ENCODE measurements at places on chromosomes 13 and 19.

DNA sequence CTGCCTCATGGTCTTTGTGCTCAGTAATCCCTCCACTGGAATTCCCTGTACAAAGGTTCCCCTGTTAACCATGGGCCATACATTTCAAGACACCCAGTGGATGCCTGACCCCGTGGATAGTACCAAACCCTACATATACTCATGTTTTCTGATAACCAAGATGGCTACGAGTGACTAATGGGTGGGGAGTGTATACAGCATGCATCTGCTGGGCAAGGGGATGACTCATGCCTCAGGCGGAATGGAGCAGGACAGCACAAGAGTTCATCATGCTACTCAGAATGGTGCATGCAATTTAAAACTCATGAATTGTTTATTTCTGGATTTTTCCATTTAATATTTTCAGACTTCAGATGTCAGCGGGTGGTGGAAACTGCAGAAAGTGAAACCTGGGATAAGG is 13.3 kb upstream of the FGF9 start:
- DNase-seq, result no peak

- DNase-seq, result no peak
These were observed 7.2 kb upstream of the TUBB4A start for GRCh38 chr19:6509118-6509971.

DNA sequence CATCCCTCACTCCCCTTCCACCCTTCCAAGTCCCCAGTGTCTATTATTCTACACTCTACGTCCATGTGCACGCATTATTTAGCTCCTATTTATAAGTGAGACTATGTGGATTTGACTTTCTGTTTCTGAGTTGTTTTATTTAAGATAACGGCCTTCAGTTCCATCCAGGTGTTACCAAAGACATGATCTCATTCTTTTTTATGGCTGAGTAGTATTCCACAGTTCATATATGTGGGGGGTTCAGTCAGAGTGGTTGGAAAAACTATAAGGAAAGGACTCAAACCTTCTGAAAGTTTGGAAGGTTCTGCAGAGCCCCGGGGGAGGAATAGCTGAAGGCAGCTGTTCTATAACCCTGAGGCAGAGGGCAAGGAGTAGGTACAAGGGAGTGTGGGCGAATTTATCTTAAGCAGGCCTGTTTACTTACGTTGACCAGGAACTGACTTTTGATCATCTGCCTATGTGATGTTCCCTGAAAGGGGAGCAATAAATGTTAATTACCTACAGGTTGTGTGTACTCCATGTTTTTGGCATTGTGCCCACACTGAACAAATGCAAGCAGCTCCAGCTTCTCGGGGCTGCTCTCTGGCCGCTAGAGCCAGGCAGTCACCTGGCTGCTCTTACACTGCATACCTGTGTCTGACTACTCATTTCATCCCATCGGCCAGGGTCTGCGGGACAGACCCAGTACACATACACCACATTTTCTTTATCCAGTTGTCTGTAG is 13.5 kb upstream of the ADGRE1 start:
- peak; percentile 50 for DNase-seq

DNA sequence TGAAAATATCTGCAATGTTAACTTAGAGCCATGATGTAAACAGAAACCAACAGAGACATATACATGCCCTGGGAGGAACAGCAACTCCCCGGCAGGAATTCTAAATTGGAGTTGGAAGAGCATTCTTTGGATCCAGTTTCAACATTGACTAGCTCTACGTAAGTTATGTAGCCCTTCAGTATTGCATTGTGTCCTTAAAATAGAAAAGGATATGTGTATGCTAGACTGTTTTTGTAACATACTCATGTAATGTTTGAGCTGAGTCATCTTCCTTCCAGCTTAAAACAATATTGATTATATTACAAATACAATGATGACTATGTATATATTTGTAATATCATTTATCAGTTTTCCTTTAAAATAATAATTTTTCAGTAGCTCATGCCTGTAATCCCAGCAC is 1422.2 kb upstream of the PCDH20 start:
- no peak for DNase-seq

DNA sequence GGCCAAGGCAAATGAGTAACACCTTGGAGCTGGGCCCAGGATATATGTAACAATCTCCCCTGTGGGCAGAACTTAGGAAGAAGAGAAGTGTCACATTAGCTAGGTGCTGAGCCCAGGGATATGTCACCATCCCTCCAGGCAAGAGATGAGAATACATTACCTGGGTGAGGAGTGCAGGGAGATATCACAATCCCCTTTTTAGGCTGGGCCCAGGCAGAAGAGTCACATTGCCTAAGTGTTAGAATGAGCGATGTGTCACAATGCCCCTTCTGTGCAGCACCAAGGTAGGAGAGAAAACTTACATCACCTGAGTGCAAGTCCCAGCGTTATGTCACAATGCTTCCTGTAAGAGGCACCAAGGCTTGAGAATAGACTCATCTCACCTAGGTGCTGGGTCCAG is 60.3 kb downstream of the ZNF726 start:
- DNase-seq, result no peak

DNA sequence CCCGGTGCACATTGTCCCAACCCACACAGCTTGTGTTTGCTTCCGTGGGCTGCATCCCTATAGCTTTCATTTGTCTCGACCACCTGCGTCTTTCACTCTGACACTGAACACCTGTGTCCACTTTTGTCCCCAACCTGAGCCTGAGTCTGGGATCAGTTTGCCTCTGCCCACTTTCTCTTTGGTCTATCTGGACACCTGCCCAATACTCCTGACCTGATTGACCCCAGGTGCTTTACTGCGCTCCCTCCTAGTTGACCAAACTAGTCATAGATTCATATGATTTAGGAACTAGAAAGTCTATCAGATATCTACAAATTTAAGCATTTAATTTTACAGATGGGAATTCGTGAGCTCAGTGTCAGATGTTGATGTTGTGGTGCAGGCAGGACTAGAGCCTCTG is 209.9 kb downstream of the DCT start:
- no peak for DNase-seq

- no peak for DNase-seq
These were observed 1460.3 kb downstream of the UQCRFS1 start for GRCh38 chr19:27752530-27753184.

DNA sequence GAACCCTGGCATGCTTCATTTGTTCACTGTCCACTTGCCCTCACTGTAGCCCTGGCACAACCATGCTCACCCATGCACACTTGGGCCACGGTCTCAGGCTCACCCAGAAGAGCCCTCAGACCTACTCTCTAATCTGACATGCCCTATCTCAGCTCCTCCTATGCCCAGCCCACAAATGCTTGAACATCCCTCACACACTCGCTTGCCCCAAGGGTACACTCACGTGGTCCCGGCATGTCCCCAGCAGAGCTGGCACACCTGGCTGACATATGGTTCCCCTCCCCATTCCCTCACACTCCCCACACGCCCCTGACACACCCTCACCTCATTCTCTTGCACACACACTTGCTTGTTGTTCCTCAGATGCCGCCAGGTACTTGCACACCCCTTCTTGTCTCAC is 55.7 kb downstream of the MAP4K1 start:
- no peak for DNase-seq

- DNase-seq, result no peak
These were observed 4.8 kb downstream of the FFAR3 start for GRCh38 chr19:35363001-35363590.

DNA sequence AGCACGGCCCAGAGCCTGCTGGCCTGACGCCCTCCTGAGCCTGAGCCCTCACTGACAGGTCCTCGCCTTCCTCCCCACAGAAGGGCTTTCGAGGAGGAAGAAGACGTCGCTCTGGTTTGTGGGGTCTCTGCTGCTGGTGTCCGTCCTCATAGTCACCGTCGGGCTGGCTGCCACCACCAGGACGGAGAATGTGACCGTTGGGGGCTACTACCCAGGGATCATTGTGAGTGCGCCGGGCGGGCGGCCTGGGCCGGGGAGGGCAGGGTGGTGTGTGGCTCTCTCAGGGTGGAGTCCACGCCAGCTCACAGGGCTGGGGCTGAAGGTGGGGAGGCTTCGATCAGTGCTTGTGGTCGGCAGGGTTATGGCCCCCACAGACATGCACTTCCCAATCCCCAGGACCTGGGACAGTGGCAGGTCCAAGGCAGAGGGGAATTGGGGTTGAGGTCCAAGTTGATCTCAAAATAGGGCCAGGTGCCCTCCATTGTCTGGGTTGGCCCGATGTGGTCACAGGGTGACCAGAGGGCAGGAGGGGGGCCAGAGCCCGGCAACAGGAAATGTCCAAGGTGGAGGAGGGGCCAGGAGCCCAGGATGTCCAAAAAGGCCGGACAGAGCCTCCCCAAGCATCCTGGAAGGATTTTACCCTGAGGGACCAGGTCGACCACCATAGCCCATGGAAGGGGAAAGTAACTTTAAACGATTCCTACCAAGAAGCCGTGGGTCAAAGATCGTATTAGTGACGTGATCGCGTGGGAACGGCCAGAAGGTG is 7.2 kb downstream of the TMEM255B start:
- no peak for DNase-seq

DNA sequence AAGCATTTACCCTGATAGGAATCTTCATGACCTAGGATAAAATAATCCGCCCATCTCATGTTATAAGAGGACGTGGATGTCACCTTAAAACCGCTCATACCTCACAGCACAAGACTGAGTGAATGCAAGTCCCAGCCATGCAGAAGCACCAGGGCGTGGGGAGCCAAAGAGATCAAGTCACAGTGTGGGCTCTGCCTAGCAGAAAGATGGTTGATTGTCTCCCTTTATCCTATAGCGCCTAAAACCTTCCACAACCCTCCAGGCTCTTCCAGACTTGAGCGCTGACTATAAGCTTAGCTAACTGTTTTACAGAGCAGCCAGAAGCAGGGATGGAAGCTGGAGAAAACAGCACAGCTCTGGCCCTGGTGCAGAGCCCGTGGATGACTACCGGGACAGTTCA is 6.8 kb upstream of the ANKRD10 start:
- no peak for DNase-seq

DNA sequence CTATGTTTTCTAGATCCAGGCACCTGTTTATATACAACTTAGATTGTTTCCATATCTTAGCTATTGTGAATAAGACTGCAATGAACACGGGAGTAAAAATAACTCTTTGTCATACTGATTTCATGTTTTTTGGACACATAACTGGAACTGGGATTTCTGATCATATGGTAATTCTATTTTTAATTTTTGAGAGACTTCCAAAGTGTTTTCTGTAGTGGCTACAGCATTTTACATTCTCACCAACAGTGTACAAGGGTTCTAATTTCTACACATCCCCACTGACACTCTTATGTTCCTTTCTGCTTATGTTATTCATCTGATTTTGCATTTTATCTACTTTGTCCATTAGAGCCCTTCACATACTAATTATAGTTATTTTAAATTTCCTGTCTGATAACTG is 1152.9 kb downstream of the SLITRK1 start:
- no peak for DNase-seq

DNA sequence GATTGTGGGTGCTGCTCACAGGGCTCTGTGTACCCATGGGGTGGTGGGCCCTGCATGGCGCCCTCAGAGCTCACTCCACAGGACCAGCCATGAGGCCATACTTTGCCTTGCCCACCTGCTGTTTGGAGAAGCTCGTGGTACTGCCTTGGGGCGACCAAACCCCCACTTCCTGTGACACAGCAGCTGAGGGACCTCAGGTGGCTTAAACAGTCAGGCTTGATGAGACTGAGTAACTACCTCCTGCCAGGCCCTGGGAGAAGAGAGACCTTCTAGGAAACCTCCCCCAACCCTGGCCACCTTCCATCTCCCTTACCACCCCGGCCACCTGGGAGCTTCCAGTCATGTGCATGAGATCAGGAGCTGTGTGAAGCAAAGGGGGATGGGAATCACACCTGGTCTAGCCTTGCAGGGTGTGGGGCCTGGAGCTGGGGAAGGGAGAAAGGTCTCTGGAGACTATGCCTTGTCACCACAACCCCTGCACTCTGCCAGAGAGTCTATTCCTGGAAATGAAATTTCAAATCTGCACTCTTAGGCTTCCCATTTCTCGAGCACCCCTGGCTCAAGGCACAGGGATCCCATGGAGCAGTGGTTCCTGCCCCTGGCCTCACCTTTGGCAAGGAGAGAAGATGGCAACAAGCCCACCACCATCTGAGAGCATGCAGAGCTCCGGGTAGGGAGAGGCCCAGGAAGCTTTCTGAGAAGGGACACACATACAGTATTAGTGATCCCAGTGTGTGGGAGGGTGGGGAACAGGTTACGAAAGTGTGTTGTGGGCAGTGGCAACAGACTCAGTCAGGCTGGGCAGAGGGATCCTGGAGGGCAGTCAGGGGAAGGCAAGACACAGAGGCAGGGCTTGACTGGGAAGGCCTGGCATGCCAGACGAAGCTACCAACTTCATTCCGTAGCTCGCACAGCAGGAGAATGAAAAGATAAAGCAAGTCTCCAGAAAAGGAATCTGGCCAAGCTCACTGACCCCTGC is 125.0 kb downstream of the URI1 start:
- no peak for DNase-seq

DNA sequence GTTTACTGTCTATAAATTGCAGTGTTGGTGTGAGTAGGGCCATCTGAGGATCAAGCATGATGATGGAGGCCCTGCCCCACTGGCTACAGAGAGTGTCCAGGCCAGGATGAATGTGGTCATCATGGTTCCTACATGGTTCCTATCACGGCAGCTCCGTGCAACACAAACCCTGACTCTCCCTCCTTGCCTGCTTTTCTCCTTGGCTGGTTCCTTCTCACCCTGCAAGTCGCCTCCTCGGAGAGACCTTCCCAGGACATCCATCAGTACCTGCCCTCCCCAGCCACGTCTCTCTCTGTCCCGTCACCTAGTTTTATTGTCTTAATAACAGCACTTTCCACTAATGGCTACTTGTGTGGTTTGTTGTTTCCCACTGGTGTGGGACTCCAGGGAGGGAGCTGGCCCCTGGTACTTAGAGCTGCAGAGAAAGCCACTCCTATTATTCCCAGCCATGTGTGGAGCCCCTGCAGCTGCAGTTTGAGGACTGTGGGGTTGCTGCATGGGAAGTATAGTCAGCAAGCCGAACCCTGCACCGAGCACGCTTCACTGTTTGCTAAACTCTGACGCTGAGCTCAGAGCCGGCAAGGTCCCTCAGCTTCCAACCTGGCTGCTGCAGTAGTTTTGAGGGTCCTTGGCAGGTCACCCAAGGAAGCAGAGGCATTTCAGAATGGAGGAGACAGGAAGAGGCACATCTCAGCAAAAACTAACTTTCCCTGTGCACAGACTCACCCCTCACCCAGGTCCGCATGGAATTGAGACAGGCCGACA is 146.4 kb upstream of the VSTM2B start:
- peak; percentile 4 for DNase-seq

GRCh38 chr13:35859981-35860380 is 271.2 kb downstream of the DCLK1 start:
- DNase-seq, result no peak

DNA sequence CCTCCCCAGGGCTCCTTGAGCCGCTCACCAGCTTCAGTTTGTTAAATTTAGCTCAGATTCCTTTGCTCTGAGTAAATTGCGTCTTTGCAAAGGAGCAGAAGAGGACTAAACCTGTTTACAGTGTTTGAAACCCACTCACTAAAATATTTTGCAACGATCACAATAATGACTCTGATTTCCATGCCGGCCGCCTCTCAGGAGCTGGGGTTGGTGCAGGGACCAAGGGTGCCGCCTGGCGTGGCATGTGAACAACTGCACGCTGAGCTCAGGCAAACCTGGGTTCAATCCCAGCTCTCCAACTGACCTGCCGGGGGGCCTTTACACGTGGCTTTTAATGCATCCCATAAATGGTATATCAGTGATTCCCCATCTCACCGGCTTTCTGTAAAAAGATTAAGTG is 68.7 kb upstream of the CACNA1A start:
- DNase-seq, result no peak

GRCh38 chr13:94330552-94331071 is 148.9 kb downstream of the DCT start:
- DNase-seq, result no peak
